Esophagus mucosa (tissue), 1 donor: ENCODE measurements at places on chromosomes 6 and 20.

DNA sequence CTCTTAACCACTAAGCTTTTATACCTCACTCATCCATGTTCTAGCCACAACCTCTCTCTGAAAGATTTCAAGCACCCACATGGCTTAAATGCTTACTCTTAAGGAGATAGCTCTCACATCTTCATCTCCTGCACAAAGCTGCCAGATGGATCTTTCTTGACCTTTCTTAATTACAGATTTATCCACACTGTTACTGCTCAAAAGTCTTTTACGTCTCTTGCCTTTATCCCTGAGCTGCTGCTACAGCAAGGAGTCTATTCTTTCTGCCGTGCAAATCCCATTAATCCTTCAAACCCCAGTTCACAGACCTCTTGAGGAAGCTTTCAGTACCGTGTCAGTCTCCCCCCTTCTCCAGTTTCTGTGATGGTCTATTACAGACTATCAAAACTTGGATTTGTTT is 54.6 kb downstream of the B4GALT5 start:
- ATAC-seq, result no peak

GRCh38 chr20:34268851-34269636 is 27.8 kb downstream of the ASIP start:
- peak; percentile 55 for ATAC-seq

GRCh38 chr6:167005350-167006159 is 6.4 kb downstream of the CEP43 start:
- ATAC-seq, result no peak

DNA sequence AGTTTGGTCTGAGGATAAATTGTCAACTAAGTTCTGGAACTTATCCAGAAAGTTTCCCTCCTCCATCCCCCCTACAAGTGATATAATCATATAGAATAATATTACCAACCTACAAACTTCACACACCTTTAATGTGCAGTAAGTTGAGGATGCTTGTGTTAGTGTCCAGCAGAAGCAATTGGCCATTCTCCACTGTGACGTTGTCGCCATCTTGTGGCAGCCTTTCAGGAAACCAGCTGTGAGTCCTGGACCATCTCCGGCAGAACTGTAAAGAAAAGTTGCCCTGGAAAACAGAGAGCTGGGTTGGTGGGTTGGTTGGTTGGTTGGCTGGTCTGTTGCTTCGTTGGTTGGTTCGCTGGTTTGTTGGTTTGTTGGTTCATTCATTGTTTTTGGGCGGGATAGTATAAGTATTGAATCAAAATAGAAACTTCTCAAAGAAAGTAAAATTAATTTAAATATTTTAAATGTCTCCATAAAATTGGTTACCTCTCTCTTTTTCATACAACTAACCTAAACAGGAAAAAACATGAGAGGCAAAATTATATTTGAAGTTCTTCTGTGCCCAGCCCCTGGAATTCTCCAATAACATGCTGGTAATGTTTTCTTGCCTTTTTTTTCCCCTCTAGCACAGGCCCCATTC is 127.5 kb downstream of the PKHD1 start:
- peak; percentile 72 for ATAC-seq

DNA sequence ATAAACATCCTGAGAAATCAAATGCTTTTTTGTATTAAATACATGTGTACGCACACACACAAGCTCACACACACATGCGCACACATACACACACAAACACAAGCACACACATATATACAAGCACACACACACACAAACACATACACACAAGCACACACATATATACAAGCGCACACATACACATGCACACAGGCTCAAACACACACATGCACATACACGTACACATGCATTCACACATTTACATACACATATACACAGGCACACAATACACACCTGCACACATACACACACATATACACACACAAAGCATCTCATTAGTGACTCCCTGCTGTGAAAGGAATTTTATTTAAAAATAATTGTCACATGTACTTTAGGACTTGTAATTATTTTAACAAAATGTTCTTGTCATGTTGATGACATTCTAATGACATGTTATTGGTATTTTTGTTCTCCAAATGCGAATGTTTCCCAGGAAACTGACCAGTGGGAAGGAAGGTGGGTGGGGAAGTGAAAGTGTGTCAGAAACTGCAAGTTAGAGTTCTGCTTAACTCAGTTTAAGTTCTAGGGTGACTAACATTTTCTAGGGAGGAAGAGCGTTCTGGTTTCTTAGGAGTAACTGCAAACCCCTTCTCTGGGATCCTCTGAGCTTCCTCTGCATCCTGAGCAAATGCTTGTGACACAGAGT is 113.9 kb upstream of the ZNF217 start:
- ATAC-seq, result no peak

DNA sequence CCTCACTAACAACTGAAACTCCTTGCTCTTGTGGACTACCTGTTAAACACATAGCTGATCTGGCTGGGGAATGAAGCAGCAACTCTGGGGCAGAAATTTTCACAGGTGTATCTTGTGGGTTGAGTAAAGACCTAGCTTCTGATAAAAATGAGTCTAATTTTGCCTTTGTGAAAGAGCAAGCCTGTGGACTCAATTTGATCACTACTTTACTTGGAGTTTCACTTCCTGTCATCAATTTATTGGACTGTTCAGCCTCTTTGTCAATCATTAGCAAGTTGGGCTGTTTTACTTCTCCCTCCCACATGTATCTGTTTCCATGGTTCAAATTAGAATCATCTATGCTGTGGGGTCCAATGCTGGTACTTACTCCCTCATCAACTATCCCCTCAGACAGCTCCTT is 29.6 kb upstream of the CRIP3 start:
- no peak for ATAC-seq

DNA sequence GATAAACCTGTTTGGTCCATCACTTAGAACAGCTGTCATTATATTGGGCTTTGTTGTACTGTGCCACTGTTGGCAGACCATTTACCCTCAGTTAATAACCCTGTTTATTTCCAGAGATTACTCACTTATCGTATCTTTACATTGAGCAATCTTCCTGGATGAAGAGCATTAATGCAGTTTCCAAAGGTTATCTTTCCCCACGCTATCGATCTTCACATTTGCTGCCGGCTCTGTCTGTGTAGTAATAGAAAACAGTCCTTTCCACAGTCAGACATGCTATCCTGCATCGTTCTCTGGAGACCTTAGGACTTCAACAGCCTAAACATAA is 27.4 kb downstream of the GHRH start:
- peak; percentile 36 for ATAC-seq

DNA sequence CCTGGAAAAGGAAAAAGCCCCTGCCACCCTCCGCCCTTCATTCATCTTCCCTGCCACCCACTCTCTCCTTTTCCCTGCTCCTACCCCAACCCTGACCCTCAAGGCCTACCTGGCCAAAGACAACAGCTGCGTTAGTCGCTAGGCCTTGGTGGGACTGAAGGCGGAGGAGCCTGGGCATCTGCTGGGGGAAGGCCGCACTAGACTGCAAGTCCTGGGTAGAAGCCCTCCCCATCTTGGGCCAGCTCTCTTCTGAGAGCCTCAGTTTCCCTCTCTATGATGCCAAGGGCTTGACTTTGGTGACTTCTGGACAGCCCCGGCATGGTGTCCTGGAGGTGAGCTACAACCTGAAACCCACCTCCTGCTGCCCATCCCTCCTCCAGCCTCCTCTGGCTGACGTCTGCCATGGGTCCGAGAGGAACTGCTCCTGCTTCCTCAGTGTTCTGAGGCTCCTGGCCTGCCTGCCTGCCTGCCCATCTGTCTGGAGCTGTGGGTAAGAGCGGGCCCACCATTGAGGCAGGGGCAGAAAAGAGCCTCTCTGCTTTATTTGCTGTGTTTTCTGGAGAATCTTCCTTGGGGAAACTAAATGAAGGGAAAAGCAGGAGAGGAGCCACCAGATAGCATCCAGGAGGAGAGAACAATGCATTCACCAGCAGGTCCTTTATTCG is 7.5 kb upstream of the FOXC1 start:
- no peak for ATAC-seq

DNA sequence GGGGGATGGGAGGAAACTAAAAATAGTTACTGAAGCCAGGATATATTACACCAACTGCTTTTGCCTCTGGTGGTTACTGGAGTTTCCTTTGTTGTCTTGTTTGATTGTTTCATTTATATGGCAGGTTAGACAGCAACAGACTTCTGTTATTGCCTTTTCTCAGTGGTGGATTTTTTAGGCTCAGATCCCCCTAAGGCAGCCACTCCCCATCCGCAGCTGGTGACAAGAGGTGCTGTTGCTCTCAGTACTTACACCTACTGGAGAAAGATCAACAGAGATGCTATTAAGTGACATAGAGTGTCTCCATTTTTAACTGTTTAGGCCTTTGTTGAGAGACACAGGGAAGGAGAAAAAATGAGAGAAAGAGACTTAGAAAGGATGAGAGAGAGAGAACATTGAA is 552.1 kb downstream of the PKHD1 start:
- ATAC-seq, result no peak

- ATAC-seq, result peak; percentile 95
Measured at GRCh38 chr6:137811121-137811915, 55.7 kb upstream of the TNFAIP3 start.

GRCh38 chr20:43939762-43940121 is 25.1 kb downstream of the TOX2 start:
- ATAC-seq, result peak; percentile 50

- no peak for ATAC-seq
Measured at GRCh38 chr20:31966991-31967655, 828 bp upstream of the XKR7 start.

- no peak for ATAC-seq
Measured at GRCh38 chr20:9442858-9443257, 71.5 kb upstream of the LAMP5 start.

- ATAC-seq, result peak; percentile 98
Measured at GRCh38 chr20:47809161-47809960, 24.1 kb upstream of the SULF2 start.

DNA sequence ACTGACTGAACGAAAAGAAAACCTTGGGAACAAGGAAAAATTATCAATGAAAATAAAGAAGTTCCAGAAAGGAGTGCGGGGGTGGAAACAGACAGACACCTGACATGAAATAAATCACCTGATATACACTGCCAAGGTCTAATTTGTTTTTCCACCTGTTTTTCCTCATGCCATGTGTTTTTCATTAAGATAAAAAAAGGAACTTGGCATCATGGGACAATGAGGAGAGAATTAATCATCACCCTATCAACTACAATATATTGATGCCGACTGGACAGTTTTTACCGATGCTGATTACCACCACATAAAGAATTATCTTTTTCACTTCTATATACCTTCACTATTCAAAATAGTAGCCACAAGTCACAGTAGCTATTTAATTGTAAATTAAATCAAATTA is 233.2 kb downstream of the ARHGAP18 start:
- no peak for ATAC-seq

DNA sequence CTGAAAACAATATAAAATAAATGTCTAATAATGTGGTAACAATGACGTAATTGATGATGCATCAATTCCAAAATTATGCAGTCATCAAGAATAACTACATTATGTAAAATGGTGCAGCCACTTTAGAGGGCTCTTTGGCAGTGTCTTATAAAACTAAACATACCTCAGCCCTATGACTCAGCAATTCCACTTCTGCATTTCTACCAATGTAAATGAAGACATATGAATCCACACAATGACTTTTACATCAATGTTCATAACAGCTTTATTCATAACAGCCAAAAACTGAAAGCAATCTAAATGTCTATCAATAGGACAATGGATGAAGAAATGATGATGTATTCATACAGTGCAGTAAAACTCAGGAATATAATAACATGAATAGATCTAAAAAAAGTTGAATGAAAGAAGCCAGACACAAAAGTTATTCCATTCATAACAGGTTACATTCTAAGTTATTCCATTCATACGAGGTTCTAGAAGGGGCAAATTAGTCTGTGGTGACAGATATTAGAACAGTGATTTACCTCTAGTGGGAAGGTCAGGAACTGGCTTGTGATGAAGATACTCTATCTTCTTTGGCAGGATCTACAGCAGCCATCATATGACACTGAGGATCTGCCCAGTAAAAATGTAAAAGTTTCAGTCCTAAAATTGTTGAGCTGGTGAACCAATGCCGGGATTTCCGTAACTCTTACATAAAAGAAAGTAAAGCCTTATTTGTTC is 396.1 kb downstream of the PLCB1 start:
- no peak for ATAC-seq

DNA sequence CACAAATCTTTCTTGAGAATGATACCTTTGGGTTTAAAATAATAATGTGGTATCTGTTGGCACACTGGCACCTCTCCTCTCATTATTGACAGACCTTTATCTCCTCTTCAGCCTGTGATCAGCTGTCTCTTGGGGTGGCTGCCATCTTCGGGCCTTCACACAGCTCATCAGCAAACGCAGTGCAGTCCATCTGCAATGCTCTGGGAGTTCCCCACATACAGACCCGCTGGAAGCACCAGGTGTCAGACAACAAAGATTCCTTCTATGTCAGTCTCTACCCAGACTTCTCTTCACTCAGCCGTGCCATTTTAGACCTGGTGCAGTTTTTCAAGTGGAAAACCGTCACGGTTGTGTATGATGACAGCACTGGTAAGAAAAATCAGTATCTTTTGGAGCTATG is 232.8 kb downstream of the GRIK2 start:
- ATAC-seq, result no peak

DNA sequence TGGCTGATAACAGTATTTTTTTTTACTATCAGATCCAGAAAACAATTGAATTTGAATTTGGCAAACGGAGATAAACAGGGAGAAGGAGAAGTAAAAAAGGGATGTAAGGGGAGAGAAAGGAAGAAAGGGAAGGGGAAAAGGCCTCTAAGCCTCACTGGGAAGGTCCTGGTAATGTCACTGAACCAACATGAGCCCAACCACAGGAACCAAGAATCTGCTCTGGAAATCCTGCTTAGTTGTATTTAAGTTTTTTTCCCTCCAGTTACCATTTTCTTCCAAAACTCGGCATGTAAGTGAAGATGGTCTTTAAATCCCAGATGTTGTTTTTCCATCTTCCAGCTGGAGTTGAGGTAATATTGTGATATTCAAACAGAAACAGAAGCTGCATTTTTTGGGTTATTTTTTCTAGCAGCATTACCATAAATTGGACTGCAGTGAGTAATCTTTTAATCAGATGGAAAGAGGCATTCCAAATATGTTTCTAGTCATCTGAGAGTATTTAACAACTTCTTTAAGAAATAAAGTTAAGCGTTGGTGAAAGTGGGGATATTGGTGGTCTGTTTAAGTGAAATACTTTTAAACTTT is 91.1 kb downstream of the TXNDC5 start:
- ATAC-seq, result no peak

- no peak for ATAC-seq
Measured at GRCh38 chr6:2503816-2504494, 246.8 kb downstream of the MYLK4 start.

- no peak for ATAC-seq
Measured at GRCh38 chr6:7813704-7814103, 87.8 kb downstream of the BMP6 start.

DNA sequence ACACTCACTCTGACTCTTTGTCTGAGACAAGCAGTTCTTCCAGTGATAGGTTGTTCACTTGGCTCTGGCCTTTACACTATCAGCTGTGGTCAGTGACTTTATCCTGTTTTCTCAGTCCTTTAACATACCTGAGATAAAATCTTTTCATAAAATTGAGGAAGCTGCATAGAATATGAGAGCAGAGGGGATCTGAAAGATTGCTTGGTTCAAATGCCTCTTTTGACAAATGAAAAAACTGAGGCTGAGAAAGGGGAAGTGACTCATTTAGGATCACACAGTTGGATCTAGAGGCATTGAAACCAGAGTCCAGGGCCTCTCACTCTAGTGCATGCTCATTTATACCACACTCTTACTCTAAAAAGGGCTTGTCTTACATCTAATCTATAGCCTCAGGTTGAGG is 277.0 kb upstream of the TBX18 start:
- no peak for ATAC-seq
